ENCODE measurements at places on chromosomes 2 and 18.

GRCh38 chr2:74146929-74147726 is 584 bp downstream of the BOLA3 start:
- DNase-seq, result peak; percentile 23

DNA sequence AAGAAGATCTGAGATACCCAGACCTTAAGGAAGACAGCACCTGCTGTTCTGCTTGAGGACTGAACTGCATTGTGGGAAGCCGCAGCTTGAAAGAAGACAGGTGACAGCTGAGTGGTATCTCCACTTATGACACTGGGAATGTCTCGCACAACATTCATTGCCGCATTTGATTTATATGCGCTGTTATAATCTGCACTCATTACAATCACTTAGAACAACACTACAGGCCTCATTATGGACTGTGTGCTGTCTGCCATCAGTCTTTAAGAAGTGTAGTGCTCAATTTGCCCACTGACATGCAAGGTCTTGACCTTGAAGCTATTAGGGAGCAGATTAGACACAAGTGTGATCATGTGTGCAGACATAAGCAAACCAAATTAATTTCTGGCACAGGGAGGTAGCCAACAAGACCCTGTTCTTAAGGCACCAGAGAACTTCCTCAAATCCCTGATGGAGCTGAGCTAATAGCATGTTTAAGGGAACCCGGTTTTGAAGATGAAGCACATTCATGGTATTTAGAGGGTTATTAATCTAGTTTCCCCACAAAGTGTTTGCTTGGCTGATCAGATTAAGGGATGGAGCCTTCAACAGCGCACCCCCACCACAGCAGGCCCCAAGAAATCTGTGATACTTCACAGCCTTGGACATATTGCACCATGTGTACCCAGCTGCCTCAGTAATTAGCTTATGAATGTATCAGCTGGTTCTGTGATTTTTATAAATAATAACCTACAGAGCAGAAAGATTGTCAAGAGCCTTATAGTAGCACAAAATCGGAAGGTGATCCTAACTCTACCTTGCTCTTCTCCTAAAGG is 146.8 kb downstream of the SATB2 start:
- DNase-seq, result no peak

DNA sequence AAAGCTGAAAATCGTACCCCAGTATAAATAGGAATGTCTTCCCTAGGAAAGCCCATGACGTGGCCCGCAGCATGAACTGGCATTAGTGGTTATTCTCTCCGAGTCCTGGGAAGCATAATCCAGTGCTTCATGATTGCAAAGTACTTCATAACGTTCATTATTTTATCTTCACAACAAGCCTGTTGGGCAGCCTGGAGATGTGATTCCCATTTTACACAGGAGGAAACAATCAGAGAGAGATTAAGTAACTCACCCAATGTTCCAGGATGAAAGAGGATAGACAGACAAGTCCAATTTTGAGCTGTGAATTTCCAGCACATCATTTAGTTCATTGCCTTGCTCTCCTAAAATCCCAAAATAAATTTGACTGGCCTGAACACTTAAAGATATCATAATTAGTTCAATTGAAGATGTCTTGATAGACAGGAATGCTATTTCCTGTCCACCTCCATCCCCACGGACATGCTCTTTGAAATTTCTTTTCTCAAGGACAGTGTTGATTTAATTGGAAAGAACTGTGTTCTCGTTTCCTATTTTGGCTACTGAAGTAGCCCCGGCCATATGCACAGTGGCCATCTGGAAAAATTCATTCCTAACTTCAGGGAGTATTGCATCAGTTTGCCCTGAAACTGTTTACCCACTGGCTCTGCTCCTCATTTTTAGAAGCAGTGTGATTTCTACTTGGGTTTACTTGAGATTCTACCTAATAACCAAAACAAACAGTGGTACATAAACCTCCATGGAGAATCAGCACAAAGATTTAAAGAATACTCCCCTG is 93.9 kb downstream of the VWC2L start:
- DNase-seq, result no peak

GRCh38 chr18:38718365-38718901 is 1152.8 kb upstream of the CELF4 start:
- no peak for DNase-seq

DNA sequence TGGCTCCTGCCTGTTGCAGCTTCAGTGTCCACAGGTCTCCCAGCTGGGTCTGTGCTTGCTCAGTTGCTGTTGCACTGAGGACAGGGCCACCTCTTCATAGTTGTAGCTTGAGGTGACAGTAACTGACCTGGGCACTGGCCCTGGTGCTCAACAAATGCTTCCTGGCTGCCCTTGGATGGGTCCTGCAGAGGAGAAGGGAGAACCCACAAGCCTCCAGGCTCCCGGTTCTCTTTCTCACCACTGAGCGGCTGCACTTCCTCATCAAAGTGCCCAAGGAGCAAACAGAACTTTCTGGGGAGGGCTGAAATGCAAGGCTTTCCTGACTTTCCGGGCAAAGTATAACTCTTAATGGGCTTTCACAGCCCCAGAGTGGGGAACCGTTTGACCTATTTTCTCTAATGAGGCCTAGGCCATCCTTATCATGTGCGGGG is 38.7 kb downstream of the LCT start:
- no peak for DNase-seq

DNA sequence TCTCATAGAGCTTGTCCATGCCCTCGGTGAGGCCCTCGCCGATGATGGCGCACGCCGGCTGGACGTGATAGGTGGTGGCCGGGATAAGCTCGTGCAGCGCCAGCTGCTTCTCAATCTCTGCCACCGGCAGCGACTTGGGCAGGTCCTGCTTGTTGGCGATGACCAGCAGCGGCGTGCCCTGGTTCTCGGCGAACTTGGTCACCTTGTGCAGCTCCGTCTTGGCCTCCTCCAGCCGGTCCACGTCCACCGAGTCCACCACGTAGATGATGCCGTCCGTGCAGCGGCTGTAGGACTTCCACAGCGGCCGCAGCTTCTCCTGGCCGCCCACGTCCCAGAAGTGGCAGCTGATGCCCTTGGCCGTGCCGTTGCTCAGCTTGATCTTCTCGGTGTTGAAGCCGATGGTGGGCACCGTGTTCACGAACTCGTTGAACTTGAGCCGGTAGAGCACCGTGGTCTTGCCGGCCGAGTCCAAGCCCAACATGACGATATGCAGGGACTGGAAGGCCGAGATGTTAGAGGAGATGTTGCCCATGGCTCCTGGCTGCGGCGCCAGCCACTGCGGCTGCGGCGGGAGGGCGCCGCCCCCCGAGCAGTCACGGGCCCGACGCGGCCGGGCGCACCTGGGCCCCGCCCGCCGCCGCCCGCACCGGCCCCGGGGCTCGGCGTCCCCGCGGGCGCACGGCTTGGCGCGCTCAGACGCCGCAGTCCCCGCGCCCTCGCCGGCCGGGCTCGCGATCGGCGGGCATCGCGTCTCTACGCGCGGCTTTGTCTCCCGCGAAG is 636 bp downstream of the ARL4C start:
- peak; percentile 69 for DNase-seq

- no peak for DNase-seq
These were observed 18.3 kb upstream of the SULT1C2 start for GRCh38 chr2:108270346-108270745.
